ENCODE measurements at places on chromosomes 12 and 14. TPM values are rescaled to one million over a fixed set of nuclear protein-coding genes. Genes with fewer than 3 reads are reported as not detected.

DNA sequence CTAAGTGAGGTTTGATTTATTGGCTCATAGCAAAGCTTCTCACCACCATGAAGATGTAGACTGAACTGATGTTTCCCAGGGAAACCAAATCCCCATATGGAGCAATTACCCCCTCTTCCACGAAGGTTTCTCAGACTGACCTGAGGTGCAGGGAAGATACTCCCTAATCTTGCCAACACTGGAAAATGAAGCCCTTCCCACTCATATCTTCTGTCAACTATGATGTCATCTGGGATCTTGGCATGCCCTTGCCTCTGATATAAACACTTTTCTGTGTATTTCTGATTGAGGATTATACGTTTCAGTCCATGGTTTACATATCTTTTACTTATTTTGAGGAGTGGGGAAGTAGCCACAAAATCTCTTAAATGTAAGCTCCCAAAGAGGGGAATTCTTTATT is 14.1 kb upstream of the CISTR start:
- no peak for DNase-seq

YBX3 gene
- polyA plus RNA-seq, result 278 TPM

DPY19L2 gene
- 41.5 TPM for polyA plus RNA-seq

DNA sequence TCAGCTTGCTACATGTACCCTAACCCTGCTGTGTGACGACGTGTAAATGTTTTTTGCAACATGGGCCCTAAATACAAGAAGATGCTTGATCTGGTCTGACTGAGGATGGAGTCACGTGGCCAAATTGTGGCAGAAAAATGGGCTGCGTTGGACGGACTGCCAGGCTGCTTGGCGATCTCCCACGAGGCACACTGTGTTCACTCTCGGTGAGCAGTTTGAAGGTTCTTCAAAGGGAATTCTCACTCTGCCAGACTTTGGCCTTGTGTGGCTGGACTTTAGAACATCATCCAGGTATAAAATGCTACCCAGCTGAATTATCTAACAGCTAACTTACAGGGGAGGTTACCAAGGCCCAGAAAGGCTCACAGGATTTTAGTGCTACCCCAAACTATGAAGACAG is 85.1 kb downstream of the KDM2B start:
- DNase-seq, result no peak

- DNase-seq, result no peak
Observed at GRCh38 chr12:121217063-121217462, 7.1 kb downstream of the P2RX4 start.

DNA sequence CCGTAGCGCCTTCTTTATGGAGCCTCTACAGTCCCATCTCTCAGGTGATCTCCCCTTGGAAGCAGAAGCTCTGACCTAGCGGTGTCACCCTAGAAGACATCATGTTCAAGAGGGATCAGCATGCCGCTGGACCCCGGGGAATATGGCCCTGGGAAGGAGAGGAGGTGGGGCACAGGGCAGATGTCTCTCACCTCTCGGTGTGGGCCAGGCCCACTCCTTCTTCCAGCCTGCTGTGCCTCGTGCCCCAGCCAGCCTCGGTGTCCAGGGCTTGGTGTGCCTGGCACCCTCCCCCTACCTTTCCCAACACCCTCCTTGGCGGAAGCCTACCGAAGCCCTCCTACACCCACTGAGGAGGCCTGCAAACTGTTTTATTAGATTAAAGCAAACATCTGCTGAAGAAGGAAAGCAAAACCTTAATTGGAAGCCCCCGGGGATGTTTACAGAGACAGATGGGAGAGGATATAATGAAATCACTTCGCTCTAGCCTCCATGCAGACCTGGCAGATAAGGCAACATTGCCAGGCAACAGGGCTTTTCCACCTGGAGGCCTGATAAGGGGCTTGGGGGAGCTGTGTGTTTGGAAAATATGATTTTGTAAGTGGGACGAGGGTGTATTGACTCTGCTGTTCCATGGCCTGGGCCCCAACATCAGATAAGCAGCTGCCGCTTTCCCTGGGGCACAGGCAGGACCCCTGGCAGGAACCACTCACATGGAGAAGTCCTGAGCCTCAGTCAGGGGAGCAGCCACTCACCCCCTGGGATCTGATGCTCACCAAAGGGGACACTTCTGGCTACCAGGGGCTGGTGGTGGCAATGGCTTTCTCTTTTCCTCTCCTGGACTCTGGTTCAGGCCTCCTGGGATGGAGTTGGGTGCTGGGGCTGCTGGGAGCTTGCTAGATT is 5.7 kb upstream of the CHGA start:
- DNase-seq, result no peak

GRCh38 chr12:105920161-105920684 is 218.5 kb downstream of the NUAK1 start:
- DNase-seq, result no peak

AMN gene
- 22.8 TPM for polyA plus RNA-seq

RPL10L gene
- polyA plus RNA-seq, result 0.40 TPM

DAD1 gene
- polyA plus RNA-seq, result 301 TPM

GRCh38 chr14:68978172-68978911 is 760 bp downstream of the ACTN1 start:
- no peak for DNase-seq

TEP1 gene
- polyA plus RNA-seq, result 20.3 TPM

GRCh38 chr12:6266971-6267721 is 43.3 kb upstream of the PLEKHG6 start:
- no peak for DNase-seq

SLCO1B1 gene
- not detected for polyA plus RNA-seq

- no peak for DNase-seq
Observed at GRCh38 chr12:14418451-14418890, 53.0 kb downstream of the ATF7IP start.

GRCh38 chr14:58167057-58167456 is 15.0 kb upstream of the ARMH4 start:
- no peak for DNase-seq

GRCh38 chr12:98894412-98895085 is 249.5 kb downstream of the APAF1 start:
- no peak for DNase-seq

NTF3 gene
- polyA plus RNA-seq, result 3.6 TPM

DEPDC4 gene
- polyA plus RNA-seq, result 5.9 TPM

TMEM233 gene
- 1.7 TPM for polyA plus RNA-seq

CISTR gene
- not detected for polyA plus RNA-seq

GRCh38 chr12:48965298-48965838 is 6.2 kb downstream of the WNT10B start:
- DNase-seq, result no peak

TAC3 gene
- polyA plus RNA-seq, result 0.39 TPM

DNA sequence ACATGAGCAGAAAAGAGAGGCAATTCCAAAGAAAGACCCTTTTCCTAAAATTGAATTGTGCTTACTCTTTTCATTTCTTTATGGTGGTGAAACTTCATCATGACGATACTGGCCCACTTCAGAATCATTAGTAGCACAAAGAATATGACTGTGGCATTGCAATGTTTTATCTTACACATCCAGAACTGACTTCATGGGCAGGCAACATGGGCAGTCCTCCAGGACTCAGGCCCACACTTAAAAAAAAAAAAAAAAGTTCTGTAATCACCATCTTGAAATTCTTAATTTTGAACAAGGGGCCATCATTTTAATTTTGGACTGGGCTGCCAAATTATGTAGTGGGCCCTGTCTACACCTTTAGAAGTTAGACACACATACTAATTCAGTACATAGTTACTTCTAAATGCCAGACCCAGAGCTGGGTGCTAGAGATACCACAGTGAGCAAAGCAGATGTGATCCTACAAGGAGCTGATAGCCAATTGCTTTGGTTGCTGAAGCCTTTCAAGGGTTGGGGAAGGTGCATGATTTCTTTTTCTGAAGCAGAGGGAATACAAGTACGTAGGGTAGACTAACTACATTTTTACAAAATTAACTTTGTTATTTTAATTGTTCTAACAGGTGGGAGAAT is 35.2 kb downstream of the HELB start:
- no peak for DNase-seq

GRCh38 chr12:9253464-9253863 is 45.3 kb upstream of the PZP start:
- no peak for DNase-seq

DNA sequence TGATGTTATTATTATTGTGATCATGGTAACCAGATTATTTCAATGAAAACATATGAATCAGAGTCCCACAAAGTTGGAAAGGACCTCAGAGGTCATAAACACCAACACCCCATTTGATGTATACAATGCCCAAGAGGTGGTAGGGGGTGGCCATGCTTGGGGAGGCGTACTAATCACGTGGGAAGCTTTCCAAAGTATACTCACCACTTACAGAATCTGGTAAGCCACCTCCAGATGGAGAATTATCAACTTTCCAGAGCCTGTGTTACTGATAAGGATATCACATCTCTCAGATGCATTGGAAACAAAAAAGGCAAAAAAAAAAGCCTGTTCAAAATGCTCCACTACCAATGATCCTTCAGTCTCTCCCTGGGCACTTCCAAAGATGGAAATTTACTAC is 8.4 kb downstream of the DAD1 start:
- no peak for DNase-seq

TMEM30B gene
- 17.1 TPM for polyA plus RNA-seq

DNA sequence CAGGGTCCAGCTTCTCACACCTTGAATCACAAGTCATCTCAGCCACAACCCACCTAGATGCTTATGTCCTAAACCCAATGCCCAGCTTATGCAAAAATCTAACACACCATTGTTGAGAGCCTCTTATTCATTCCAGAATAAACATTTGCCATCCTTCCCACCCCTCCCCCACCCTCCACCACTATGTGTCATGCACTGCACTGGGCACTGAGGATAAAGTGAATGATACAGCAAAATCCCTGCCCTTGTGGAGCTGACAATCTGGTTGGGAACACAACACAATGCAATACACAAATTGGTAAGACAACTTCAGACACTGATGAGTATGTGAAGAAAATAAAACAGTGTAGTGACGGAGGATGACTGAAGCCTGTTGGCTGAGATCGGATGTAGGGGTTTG is 1.4 kb upstream of the GLTP start:
- DNase-seq, result no peak

HOTAIR gene
- 4.1 TPM for polyA plus RNA-seq

DNA sequence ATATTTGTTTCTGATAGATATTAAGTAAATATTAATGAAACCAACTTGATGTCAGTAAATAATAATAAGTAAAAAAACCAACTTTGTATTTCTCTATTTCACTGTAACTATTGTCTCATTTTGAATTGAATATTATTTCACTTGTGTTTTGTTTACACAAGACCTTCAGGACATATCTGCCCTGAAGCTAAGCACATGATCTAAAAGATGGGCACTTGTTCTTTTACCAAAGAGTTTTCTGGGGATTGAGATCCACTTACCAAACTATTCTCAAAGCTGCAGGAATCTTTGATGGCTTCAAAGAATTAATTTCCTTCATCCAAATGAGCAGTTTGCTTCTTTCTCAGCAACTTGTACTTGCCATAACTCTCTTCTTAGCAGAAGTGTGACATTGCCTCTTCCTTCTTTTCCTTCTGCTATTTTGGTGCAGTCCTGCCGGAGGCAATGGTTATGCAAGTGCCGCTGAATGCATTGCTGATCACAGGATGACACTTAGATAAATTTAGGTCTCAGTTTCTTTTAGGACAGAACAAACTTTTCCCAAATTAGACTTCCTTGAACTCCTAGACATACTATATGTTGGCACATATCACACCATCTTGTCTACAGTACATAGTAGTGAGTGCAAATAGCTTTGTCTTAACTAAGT is 9.2 kb downstream of the FAR2 start:
- no peak for DNase-seq

TPH2 gene
- 0.10 TPM for polyA plus RNA-seq

GRCh38 chr14:74347097-74347794 is 1.0 kb upstream of the VRTN start:
- DNase-seq, result no peak

DNA sequence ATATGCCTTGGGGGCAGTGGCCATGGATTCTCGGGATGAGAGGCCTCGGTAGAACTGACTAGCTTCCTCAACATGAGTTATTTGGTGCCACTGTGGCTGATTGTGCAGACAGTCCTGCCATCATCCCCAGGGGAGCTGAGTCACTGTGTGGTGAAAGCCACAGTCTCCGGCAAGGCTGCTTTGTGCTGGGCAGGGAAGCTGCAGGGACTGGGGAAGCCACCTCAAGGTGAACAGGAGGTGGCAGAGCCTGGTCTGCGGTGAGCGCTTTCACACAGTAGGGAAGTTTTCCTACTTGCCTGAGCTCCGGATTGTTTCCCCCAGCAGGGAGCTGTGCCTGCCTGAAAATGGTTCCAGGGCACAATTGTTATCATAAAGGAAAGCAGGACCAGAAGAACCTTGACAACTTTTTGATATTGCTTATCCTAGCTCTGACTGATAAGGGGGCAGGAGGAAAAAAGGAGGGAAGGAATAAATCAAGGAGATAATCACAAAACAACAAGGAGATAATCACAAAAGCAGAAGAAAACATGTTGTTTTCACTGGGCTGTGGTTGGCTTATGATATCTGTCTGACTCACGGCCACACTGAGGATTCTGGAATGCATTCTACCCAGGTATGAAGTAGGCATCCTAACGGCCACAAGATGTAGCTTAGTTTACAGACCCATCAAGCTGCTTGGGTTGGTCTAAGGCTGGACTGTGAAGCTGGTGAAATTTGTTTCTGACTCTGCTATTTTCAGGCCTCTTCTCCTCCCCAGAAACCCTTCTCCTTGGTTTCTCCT is 32.2 kb upstream of the GNG2 start:
- no peak for DNase-seq

EPYC gene
- polyA plus RNA-seq, result not detected

- DNase-seq, result no peak
Observed at GRCh38 chr12:56160193-56160763, 2.1 kb downstream of the MYL6 start.

- no peak for DNase-seq
Observed at GRCh38 chr12:27905285-27906126, 67.0 kb downstream of the PTHLH start.

P2RX7 gene
- 0.97 TPM for polyA plus RNA-seq

OAS1 gene
- 13.8 TPM for polyA plus RNA-seq

- DNase-seq, result no peak
Observed at GRCh38 chr12:121448771-121449315, 48.9 kb downstream of the RNF34 start.

CNTN1 gene
- polyA plus RNA-seq, result 64.4 TPM

DNA sequence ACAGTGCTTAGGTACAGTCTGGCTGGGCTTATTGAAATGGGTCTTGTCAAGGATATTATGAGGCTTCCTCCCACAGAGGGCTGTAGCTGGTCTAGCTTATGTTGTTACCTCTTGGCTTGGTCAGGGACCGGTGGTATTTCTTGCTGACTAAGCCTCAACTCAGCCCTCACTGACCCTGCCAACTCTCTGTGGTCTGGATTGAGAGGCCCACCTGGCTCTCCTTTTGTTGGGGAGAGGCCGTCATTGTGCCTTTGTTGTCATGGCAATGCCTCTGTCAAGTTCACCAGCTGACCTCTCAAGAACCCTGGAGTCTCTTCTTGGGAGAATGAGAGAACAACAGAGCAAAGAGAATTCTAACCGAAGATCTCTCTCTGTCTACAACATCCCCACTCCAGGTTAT is 245.6 kb upstream of the NPAS3 start:
- DNase-seq, result no peak

- DNase-seq, result no peak
Observed at GRCh38 chr14:57918791-57919190, 52.9 kb upstream of the SLC35F4 start.

GRCh38 chr12:21337453-21337852 is 2.7 kb upstream of the SLCO1A2 start:
- DNase-seq, result no peak

All from right renal pelvis (tissue), 4 donors.